ENCODE measurements at places on chromosomes 2 and 18.

DNA sequence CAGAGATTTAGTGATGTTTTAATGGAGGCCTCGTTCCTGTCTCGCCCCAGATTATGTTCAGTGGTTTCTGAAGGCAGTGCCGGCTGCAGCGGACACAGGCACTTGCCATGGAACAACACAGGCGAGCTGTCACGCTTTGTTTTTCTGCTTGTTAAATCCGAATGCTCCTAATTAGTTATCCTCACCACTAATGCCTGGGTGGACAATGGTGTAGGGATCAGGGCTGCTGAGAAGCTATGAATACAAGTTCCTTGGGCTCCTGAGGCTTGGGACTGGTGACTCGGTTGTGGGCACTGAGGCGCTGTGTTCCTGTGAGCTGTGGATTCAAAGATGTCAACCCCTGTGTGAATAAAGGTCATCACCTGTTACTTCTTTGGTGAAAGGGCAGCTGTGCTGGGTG, 123.5 kb downstream of the PLEKHM3 start:
- DNase-seq, result no peak

GRCh38 chr2:201798252-201798913, 8.0 kb upstream of the CDK15 start:
- no peak for DNase-seq

DNA sequence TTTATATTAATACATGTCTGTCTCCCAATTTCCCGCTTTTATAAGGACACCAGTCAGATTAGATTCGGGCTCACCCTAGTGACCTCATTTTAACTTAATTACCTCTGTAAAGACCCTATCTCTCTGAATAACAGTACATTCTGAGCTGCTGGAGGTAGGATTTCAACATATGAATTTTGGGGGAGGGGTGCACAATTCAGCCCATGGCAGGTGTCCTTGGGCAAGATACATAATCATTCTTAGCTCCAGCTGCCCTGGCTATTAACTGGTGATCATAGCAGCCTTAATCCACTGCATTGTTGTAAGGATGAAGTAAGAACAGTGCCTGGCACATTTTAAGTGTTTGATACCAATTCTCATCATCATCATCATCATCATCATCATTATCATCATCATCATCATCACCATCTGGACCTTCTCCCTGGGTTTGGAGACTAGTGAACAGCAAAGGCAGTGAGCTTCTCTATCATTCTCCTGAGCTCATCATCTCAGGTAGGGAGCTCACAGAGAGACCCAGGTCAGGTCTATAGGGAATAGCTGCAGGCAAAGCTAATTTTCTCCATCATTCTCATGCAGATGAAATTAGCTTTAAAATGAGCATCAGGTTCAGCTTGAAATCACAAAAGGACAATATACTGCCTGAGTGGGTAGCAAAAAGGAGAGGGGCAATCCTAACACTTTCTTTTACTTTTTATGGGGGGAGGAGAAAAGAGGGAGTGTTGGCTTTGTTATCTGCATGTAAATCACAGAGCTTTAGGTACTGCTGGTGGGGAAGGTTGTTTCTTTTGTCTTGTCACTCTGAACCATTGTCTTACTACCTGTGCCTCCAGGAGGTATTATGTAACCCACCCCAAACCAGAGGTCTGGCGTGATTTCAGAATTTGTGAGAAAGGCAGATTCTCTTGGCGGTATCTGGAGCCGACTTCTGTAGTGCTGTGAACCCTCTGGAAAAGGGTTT, 125.5 kb upstream of the SPRED2 start:
- no peak for DNase-seq

GRCh38 chr18:55876254-55876653, 288.3 kb upstream of the TCF4 start:
- DNase-seq, result no peak

DNA sequence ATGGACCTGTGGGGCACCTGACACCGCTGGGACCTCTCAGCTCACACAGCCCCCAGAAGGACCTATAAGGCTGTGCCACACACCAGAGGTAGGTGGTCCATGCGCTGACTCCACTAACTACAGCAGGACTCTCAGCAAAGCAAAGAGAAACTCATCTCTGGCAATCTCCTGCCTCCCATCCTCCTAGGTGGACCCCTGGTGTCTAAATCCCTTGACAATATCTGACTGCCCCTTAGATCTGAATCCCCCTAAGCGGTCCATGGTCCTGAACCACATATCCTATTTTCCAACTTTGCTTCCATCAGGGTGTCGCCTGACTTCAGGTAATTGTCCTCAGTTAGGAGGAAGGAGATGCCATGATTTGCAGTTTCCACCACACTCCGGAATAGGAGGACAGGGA, 282.6 kb downstream of the MYT1L start:
- no peak for DNase-seq

DNA sequence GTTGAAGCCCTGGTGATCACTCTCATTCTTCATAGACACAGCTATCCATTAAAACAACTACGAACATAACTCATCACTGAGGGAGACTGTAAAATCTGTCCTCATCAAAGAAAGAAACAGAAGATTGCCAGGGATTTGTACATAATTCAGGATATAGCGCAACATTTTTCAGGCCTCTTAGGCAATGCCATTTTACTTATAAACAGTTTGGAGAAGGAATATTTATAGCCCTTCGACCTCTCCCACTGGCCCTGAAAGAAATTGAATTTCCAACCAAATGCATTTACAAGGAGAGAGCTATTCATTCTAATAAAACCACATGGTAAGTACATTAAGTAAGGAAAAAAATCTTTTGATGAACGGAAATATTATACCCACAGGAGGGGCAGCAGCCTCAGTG, 295.0 kb downstream of the RAD51AP2 start:
- no peak for DNase-seq
